ENCODE measurements at places on chromosomes 3 and 15.

- H3K36me3 ChIP-seq, result no peaks in the 10 kb centered on the region
- H3K27me3 ChIP-seq, result no peaks in the 10 kb centered on the region
- H3K4me1 ChIP-seq, result no peaks in the 10 kb centered on the region
- H3K27ac ChIP-seq, result no peak overlapping the region
- peak; percentile 52 for DNase-seq
Observed at GRCh38 chr3:161851941-161852566, 355.4 kb downstream of the OTOL1 start.

DNA sequence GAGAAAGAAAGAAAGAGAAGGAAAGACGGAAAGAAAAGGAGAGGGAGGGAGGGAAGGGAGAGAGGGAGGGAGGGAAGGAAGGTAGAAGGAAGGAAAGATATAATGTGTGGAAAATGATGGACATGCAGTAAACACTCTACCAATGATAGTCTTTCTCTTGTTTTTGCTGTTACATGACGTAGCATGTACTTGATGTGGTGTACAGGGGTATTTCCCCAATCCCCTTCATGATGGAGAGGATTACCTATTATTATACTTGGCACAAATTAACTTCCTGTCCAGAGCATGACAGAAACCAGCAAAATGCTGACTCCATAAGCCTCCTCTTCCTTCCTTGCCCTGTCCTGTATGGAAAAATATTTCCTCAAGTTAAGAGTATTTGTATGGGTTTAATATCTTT, 124.4 kb downstream of the B3GALNT1 start:
- H3K4me3 ChIP-seq, result no peak overlapping the region
- no peak for DNase-seq
- H3K27ac ChIP-seq, result no peak overlapping the region
- H3K4me1 ChIP-seq, result no peaks in the 10 kb centered on the region
- H3K36me3 ChIP-seq, result no peaks in the 10 kb centered on the region

DNA sequence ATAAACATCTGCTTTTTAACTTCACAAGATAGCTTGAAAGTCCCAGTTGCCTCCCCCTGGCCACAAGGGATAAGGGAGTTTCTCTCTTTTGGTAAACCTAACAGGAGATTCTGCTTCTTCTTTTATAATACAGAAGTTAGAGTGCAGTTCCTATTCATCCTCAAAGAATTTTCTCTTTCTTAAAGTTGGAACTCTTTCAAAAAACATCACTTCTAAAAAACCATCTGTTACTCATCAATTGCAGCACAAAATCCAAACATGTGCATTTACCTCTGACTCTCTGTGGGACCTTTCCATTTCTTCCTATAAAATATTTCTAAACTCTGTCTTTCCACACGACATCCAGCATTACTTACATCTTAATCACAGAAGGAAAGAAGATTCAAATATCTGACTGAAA, 5.1 kb downstream of the DPH6 start:
- H3K27me3 ChIP-seq, result no peaks in the 10 kb centered on the region
- no peaks in the 10 kb centered on the region for H3K36me3 ChIP-seq
- H3K4me3 ChIP-seq, result no peak overlapping the region
- H3K27ac ChIP-seq, result no peak overlapping the region
- DNase-seq, result no peak
- H3K4me1 ChIP-seq, result peaks cover 4% of the 10 kb centered on the region

DNA sequence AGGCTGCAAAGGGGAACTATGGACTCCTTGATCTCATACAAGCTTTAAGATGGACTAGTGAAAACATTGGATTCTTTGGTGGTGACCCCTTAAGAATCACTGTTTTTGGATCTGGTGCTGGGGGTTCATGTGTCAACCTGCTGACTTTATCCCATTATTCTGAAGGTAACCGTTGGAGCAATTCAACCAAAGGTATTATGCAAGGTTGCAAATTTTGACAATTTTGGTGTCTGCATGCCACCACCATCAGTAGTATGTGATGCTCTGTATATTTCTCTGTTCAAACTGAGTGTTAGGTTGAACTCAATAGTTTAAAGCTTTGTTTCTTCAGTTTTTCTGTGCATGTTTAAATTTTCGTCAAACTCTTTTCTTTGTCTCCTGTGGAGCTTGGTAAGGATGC, 583.8 kb upstream of the NAALADL2 start:
- H3K27ac ChIP-seq, result no peak overlapping the region
- no peak for DNase-seq
- H3K36me3 ChIP-seq, result no peaks in the 10 kb centered on the region
- H3K4me3 ChIP-seq, result no peak overlapping the region

GRCh38 chr3:66482018-66482404, 18.8 kb downstream of the LRIG1 start:
- no peaks in the 10 kb centered on the region for H3K36me3 ChIP-seq
- no peak for DNase-seq
- no peak overlapping the region for H3K27ac ChIP-seq
- H3K4me1 ChIP-seq, result no peaks in the 10 kb centered on the region
- H3K27me3 ChIP-seq, result no peaks in the 10 kb centered on the region

- no peaks in the 10 kb centered on the region for H3K4me1 ChIP-seq
- DNase-seq, result no peak
- H3K27ac ChIP-seq, result no peak overlapping the region
- H3K27me3 ChIP-seq, result peaks cover 4% of the 10 kb centered on the region
- no peak overlapping the region for H3K4me3 ChIP-seq
Observed at GRCh38 chr3:135629701-135630408, 335.7 kb upstream of the PPP2R3A start.

DNA sequence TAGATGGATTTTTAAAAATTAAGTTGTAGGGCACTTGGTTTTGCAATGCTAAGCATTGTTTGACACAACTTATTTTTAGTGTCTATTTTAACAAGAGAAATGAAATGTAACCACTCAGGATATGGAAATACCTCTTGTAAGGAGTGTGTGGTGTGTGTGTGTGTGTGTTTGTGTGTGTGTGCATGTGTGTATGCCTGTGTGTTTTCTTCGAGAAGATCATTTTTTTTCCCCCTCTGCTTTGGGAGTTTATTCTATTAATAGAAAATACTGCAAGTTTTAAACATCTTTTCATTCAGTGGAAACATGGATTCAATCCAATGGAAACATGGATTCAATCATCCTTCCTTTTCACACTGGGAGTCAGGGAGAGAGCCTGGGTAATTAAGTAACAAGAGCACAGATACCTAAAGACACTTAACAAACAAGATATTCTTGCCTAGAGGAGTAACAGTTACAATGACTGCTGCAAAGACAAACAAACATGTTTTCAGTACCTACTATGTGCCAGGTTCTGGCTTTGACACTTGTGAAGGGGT, 567.2 kb upstream of the TBL1XR1 start:
- H3K4me1 ChIP-seq, result no peaks in the 10 kb centered on the region
- no peak overlapping the region for H3K4me3 ChIP-seq

- H3K4me3 ChIP-seq, result no peak overlapping the region
- H3K27ac ChIP-seq, result peak overlapping the region; percentile 95
- peaks cover 73% of the 10 kb centered on the region for H3K4me1 ChIP-seq
Observed at GRCh38 chr15:90869601-90870353, 1.4 kb downstream of the FURIN start.

DNA sequence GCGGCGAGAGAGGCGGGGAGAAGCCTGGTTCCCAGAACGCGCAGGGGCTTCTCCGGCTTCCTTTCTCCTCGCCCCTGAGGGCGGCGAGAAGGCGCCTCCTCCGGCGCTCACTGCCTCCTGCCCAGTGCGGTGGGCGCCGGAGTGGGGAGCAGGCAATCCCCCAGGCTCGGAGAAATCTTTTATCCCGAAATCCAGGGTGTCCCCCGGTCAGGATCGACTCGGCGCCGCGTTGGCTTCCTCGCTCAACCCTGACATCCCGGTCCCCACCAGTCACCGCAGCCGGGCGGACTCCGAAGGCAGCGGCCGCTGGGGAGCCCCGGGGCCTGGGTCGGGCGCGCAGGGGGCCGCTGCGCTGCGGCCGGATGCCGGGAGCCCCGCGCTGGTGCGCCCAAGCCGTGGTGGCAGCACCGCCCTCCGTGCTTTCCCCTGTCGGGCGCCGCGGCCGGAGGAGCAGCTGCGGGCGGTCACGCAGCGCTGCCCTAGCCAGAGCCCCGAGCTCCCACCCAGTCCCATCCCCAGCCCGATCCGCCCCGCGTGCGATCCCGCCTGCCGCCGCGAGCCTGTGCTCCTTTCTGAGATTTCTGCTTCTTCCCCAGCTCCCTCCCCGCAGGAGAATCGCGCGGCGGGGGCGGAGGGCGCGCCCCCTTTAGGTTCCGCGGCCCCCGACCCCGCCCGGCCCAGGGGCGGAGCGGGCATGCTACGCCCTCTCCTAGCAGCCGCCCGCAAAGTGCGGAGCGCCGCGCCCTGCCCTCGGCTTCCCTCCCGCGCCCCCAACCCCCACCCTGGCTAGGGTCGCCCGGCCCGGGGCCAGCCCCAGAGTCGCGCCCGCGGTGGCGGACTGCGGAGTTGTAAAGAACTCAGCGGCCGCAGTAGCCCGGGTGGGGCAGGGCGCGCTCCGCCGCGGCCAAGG, 683 bp upstream of the CACNA2D3 start:
- no peaks in the 10 kb centered on the region for H3K36me3 ChIP-seq
- H3K4me1 ChIP-seq, result 0 out of 2 replicates have a peak, but pooled peaks cover 2% of the 10 kb centered on the region
- no peak overlapping the region for H3K27ac ChIP-seq
- H3K4me3 ChIP-seq, result peak overlapping the region; percentile 14
- no peak for DNase-seq

DNA sequence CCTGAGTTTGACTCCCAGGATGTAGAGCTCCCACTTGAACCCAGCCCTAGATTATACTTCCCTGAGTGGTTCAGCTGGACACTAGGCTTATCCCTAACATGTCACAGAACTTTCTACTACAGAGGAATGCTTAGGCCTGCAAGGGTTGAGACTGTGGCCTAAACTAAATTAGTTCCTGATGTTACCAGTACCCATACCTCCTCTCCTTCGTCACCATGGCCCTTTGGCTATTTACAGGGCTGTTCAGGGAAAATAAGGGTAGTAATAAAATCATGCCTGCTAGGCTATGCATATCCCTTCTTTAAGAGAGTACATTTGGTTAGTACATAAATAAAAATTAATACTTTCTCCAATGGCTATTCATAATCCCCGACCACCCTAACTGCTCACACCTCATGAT, 356.4 kb upstream of the RASGRP1 start:
- no peaks in the 10 kb centered on the region for H3K4me1 ChIP-seq
- no peak for DNase-seq
- H3K27ac ChIP-seq, result no peak overlapping the region
- no peaks in the 10 kb centered on the region for H3K36me3 ChIP-seq

All from Panc1 (cell line).